Upper lobe of right lung (tissue), 1 donor: ENCODE measurements at places on chromosomes 2 and 18. TPM values are rescaled to one million over a fixed set of nuclear protein-coding genes. Genes with fewer than 3 reads are reported as not detected.
A peak's percentile ranks its signal among the peaks of the same experiment; 100 is the strongest.

DNA sequence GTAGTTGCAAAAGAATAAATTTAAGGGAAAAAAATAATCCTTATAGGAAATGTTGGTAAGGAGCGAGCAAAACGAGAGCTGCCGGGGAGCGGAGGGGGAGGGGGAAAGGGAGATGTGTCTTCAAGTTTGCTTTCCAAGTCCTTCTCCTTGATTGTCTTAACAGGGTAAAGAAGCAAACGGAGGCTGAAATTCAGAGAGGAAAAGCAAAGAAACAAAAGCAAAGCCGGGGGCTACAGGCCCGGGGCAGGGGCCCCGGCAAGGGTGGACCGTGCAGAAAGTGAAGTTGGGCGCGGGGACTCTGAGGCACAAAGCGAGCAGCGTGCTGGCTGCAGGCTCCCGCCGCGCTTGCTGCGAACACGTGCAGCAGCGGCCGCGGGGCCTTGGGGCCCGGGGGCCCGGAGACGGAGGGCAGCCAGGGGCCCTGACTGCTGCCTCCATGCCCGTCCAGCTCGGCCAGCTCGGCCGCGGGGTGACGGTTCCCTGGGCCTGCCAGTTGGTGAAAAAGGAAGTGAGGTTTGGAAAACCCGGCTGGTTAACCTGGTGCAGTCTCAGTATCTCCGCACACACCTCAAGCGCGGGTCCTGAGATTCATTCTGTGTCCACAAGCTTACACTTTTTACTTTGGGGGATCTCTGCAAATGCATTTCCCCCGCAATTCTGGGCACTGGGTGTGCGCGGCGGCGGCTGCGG is 4.1 kb downstream of the BCL11A start:
- DNase-seq = peak; percentile 80

METTL4 gene
- 11.1 TPM for total RNA-seq

- DNase-seq = no peak
Measured at GRCh38 chr2:102736110-102736409, 25.8 kb upstream of the TMEM182 start.

DNA sequence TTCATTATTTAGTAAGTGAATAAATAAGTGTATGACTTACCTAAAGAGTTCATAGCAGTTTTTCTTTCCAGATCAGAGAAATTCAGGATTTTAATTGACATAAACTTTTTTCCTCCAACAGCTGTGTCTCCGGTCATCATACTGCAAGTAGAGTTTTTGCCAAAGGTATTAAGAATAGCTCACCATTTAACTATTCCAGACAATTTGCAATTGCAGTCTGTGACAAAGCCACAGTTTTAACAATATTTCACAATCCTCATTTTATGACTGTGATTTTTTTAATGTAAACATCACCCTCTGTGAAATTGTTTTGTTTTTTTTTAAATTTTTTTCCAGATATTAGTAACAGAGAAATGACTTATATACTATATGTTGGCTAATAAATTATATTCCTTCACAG is 199.1 kb downstream of the TRIB2 start:
- no peak for DNase-seq

DPP10 gene
- total RNA-seq = 1.0 TPM

DNA sequence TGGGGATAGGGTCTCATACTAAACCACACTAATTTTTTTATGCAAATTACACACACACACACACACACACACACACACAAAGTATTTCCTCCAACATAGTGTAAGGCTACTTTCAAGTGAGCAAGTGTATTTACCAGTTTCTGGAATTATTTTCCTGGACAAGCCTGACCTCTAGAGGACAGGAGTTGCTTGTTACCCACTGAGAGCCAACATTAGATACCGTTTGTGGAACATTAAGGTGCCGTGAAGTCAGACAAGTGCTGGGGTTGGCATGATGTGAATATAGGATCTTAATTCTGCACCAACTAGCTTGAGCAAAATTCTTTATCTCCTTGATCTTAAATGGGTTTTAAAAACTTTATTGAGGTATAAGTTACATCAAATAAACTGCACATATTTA is 39.3 kb upstream of the SERPINB2 start:
- no peak for DNase-seq

DNA sequence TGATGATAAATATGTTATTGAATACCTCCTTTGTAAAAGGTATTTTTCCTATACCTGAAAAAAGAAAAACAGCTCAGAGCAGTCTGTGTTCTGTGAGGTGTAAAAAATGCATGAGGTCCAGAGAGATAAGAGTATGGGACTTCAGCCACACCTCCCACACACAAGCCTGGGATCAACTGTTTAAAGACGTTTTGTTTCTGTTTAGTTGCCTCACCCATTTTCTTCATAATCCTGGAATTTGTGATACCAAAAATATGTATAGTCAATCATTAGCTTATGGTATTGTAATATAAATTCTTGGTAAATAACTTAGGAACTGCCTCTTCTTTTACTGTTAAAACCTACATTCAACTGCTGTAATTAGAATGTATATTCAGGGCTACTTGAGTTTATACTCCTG is 1322.9 kb upstream of the TMEFF2 start:
- DNase-seq = no peak

PRKAG3 gene
- not detected for total RNA-seq

DNA sequence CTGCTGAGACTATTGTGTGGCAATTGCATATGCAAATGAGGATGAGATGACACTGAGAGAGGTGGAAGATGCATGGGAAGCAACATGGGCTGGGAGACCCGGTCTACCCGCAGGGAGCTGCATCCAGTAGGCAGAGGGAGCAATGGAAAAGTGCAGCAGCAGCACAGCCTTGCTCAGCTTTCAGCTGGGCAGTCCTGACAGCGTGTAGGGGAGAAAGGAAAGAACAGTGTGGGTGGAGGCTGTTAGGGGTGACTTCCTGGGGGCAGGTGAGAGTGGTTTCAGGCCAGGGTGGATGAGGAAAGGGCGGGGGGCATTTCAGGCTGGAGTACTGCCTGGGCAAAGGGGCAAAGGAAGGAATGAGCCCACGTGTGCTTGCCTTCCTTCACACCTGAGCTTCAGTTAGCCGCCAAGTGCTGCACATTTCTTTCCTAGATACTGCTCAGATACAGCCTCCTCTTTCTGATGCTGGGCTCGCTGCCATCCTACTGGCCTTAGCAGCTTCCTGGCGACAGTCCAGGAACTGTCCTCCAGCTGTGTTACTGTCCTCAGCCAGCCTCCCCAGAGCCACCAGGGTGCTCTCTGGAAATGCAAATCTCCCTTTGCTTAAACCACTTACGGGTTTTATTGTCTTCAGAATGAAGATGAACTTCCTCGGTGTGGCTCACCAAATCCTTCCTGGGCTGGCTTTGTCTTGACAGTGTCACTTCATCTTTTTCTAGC is 276.3 kb downstream of the TSN start:
- no peak for DNase-seq

FAM161A gene
- 1.5 TPM for total RNA-seq

DNA sequence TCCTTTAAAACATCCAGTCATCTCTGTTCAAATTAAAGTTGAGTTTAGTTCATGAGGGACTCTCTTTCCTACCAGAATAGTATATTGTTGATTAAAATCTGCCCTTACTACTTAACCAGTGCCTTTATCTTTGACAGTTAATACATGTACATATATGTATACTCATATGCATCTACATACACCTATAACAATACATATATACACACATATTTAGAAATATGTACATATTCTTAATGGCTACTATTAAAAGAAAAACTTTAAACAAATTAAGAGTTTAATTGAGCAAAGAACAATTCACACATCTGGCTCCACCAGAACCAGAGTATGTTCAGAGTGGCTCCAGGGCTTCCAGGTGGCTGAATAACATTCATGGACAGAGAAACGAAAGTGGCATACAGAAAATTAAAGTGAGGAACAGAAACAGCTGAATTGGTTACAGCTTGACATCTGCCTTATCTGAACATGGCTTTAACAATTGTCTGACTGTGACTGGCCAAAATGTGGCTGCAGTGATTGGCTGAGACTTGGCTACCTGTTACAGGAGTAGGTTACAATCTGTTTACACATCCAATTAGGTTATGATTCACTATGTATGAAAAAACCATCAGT is 38.8 kb downstream of the ZNF519 start:
- DNase-seq = no peak

DNA sequence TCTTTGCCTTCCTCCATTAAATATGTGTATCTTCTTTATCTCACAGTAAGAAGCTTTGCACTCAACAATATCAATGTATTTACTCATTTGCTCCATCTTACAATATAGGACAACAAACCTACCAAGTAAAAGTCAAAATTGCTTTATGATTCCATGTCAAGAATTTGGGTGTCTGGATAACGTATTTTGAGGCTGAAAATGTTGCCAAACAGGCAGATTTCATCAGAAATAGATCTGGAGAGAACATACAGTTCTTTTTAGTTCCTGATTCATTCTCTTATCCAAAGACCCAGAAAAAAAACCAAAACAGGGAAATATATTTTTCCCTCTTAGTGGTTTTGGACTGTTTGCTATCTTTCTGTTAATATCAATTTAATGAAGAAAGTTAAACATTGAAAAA is 621.1 kb downstream of the STK39 start:
- DNase-seq = no peak

DNA sequence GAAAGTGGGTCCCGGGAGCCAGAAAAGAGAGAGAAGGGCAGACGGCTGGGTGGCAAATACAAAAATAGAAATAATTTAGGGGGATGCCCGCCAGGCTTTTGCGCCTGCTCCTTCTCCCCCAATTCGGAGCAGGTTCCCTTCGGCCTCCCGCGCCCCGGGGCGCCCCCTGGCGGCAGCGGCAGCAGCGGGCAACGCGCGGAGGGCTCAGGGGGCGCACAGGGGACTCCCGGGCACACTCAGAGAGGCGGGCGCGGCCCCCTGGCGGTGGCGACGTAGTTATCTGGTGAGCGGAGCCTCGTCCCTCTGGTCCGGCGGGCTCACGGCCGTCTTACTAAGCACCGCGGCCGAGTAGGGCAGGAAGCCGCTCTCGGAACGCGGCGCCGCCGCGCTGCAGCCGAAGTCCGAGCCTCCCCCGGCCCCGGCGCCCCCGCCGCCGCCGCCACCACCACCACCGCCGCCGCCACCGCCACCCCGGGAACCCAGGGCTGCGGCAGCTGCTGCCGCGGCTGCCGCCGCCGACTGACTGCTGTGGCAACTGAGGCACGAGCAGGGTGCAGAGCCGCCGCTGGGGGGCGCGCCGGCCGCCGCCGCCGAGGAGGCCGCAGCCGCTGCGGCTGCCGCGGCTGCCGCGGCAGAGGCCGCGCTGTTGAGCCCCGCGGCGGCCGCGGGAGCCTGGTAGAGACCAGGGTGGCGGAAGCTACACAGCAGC is 3.8 kb downstream of the EVX2 start:
- peak; percentile 63 for DNase-seq

DNA sequence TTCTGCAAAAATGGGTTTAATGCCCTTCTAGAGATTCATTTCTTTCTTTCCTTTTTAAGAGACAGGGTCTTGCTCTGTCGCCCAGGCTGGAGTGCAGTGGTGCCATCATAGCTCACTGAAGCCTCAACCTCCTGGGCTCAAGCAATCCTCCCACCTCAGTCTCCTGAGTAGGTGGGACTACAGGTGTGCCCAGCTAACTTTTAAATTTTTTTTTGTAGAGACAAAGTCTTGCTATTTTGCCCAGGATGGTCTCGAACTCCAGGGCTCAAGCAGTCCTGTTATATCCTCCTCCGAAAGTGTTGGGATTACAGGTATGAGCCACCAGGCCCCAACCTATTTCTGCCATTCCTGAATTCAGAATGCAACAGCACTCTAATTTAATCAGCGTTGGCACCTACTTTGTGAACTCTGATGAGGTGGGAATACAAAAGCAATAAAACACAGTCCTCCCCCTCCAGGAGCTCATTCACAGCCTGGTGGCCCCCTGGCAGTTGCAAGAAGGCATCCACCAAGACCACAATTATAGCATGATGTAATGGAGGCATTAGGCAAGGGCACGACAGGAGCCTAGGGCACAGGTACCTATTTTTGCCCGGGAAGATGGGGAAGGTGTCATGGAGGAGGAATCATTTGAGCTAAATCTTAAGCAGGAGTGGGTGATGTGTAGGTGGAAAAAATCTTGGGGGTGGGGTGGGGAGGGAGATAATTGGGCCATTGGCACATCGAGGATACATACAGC is 5.1 kb downstream of the RHOB start:
- DNase-seq = no peak

DNA sequence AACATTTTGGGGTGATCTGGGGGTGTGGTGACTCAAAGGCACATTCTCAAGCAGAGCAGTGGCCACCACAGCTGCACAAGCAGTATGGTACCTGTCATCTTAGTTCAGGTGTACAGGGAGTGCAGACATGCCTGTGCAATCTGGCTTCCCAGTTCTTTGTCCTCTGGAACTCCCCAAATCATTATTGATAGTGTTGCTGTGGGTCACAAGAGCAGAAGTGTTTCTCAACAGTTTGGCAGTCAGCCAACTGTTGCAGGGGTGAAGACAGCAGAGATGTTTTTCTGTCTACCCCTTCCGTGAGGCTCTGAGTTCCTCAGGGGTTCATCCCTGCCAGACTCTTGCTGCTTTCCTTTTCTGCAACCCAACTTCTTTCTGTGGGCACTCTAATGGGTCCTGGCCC is 206.5 kb upstream of the ZSWIM2 start:
- DNase-seq = no peak

DNA sequence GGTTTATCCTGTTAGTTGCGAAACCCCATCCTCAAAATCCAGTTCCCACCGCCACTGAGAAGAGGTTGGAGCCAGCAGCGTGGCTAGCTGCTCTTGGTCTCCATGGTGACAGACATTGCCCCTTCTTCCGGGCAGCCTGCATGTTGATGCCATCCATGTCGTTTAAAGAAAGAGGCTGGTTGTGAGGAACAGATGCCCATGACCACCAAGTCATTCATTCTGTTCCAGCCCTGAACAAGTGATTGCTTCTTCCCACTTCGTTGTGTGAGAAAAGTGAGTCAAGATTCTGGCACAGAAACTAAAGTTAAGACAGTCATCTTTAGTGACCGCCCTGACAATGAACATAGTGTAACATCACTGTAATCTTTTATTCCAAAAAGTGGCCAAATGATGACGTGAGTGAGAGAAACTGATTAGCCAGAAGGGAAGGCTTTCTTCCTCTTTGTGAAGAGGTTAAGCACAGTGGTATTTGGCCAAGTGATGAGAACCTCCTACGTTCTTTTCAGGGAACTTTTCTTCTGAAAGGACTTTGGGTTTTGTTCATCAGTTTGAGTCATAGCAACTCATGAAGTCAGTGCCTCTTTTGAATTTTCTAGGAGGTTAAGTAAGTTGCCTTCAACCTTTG is 272.5 kb downstream of the GALR1 start:
- DNase-seq = no peak

- no peak for DNase-seq
Measured at GRCh38 chr2:43391878-43392215, 165.4 kb upstream of the ZFP36L2 start.

- DNase-seq = no peak
Measured at GRCh38 chr2:46225150-46225625, 72.0 kb upstream of the EPAS1 start.

- DNase-seq = no peak
Measured at GRCh38 chr2:174800436-174801205, 36.3 kb upstream of the CHRNA1 start.

TXNDC2 gene
- total RNA-seq = 0.55 TPM

TRMT61B gene
- 12.7 TPM for total RNA-seq

- DNase-seq = no peak
Measured at GRCh38 chr18:3824101-3824500, 374.1 kb downstream of the TGIF1 start.
